Fibroblast of skin of left biceps (primary cell): ENCODE measurements at places on chromosomes 5 and 9.

DNA sequence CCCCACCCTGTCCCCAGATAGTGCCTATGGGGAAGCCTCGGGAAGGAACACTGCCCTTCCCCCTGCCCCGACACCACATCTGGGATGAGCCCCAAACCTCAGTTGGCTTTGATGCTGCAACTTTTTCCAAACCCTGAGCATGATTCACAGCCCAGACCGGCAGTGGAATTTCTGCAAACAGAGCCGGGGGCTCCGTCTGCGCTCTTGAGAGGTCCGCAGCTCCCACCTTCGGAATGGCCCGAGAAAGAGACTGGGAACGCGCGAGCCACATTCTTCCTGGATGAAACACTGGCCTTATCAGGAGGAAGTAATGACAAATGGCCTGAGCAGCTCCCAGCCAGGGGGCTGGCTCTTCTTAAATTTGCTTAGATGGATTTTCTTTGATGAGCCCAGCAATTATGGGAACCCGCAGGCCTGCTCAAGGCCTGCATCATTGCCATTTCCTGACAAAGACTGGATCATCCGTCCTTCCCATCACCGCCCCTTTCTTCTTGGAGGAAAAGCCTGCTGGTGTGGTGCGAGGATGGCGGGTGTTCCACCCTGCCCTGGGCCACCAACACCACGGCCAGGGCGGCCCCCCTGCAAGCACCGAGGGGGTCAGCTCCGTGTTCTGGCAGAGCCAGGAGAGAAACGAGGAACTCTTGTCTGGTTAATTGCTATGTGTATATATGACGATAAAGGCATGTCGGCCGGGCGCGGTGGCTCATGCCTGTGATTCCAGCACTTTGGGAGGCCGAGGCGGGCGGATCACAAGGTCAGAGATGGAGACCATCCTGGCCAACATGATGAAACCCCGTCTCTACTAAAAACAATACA, 38.8 kb upstream of the COL5A1 start:
- DNase-seq: peak; percentile 99

DNA sequence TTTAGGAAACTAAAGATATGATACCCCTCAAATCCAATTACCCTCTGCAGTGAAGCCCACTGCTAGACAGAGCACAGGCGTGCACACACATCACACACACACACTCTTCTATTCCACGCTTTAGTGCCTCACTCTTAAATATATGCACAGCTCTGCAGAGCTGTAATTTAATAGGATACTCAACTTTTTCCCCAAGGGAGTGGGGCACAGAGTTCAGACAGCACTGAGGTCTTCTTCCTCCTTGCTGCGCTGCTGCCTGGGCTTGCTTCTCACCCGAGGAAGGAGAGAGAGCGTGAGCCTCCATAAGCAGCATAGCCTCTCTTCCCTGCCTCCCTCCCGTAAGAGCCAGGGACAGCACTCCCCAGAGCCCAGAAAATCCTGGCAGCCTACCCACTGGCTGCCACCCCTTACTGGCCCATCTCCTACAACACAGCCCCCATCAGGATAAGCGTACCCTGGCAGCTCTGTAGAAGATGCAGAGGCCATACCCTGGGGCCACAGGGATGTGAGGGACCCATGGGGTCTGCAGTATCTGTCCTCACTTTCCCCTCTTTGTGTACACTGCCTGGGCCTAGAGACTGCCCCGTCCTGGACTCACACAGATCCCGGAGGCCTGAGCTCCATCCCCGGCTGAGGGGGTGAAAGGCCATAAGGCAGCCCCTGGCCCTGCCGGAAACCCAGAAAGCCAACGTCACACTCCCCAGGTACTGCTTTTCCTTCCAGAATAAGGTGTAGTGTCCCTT, 102.1 kb downstream of the C5orf15 start:
- no peak for DNase-seq

- DNase-seq: no peak
Observed at GRCh38 chr9:107805201-107805600, 315.6 kb upstream of the KLF4 start.

DNA sequence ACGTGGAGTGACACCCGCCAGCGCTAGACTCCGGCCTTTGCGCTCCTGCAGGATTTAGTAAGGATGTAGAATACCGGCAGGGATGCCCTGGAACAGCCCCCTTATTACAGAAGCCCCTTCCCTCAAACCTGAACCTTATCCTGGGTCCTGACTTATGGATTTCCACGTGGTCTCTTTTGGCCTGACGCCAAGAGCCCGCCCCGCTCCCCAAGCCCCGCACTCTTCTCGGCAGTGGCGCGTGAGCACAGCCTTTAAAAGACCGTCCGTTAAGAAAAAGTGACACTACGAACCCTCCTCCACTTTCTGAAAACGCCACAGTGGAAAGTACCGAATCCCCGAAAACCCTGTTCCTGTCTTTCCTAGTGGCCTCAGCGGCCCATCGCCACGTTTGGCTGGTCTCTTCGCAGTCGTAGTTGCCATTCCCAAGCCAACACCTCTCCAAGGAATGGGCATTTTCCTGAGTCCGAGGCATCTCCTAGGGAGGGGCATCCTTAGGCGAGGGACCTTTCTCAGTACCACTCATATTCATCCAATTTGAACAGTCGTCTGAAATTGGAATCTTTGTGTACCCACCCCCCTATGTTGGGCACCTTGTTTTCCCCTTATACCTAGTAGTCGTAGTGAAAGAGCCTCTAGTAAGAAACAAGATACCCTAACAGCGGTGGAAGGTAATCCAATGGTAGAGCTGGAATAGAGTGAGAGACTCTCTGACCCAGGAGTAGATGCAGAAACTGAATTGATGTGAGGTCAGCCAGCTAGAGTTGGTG, 732 bp upstream of the MCIDAS start:
- no peak for DNase-seq

- no peak for DNase-seq
Observed at GRCh38 chr5:178774446-178774845, 44.0 kb upstream of the ZNF354A start.

- DNase-seq: no peak
Observed at GRCh38 chr9:89848060-89849040, 243.5 kb downstream of the GADD45G start.

GRCh38 chr5:179176571-179177230, 116.5 kb downstream of the ZNF354C start:
- no peak for DNase-seq

DNA sequence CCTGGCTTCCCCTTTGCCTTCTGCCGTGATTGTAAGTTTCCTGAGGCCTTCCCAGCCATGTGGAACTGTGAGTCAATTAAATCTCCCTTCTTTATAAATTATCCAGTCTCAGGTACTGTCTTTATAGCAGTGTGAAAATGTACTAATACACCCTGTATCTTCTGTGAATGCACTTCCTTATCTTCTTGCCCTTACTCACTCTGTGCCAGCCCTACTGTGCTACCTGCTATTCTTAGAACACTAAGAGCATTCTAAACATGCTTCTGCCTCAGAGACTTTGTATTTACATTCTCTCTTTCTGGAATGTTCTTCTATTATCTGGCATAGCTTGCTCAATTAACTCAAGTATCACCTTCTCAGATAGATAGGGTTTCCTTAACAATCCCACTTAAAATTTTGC, 164.4 kb upstream of the EDIL3 start:
- DNase-seq: no peak

DNA sequence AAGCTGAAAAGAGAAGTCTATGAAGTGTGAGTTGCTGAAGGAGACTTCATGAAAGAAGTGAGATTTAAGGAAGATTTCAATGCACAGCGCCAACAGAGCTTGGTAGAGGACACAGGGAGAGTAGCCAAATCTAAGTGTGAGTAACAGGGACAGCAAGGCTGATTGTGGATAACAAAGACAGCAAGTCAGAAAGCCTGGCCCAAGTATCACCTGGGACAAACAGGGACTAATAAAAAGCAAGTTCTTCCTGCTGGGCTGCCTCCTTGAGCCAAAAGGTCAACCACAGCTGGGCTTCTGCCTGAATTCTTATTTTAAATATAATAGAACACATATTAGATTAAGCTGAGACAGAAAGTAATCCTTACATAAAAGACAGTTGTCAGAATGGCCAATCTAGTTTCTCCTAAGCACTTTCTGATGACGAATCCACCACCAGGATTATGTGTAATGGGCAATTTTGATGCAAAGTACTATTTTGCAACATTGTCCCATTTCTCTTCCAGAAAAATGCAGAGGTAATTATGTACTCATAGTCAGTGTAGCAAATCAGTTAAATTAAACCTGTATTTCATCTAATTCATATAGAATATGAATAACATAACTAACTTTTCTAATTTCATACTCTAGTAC, 73.8 kb downstream of the MAPKAP1 start:
- no peak for DNase-seq

DNA sequence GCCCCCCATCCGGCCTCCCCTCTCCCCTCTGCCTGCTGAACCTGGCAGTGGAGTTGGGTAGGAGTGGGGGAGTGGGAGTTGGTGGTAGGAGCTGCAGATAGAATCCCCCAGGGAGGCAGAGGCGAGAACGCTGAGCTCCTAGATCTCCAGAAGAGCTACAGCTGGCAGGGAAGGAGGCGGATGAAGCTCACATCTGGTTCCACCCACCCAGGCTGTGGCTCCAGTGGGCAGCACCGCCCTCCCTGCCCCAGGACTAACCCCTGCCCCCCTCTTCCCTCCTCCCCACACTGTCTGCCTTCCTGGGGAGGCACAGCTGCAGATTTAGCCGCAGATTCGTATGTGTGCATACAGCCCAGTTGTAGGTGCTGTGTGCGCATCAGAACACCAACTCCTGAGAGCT, 34.2 kb downstream of the C9orf50 start:
- DNase-seq: no peak

- DNase-seq: peak; percentile 84
Observed at GRCh38 chr5:39547553-39548154, 122.9 kb upstream of the DAB2 start.

- DNase-seq: peak; percentile 60
Observed at GRCh38 chr5:59873113-59873512, 20.4 kb downstream of the PDE4D start.

DNA sequence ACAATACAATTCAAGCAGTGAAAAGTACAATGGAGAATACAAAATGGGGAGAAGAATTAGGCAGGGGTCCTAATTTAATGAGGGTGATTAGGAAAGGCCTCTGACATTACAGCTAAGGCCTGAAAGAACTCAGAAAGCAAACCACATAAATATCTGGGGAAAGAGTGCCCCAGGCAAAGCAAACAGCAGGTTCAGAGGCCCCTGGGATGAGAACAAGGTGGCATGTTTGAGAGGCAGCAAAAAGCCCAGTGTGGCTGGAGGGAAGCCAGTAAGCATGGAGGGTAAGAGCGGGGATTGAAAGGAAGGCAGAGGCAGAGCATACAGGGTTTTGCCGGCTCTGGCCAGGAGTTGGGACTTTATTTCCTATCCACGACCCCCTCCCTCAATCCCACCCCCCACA, 33.4 kb upstream of the VDAC1 start:
- no peak for DNase-seq

DNA sequence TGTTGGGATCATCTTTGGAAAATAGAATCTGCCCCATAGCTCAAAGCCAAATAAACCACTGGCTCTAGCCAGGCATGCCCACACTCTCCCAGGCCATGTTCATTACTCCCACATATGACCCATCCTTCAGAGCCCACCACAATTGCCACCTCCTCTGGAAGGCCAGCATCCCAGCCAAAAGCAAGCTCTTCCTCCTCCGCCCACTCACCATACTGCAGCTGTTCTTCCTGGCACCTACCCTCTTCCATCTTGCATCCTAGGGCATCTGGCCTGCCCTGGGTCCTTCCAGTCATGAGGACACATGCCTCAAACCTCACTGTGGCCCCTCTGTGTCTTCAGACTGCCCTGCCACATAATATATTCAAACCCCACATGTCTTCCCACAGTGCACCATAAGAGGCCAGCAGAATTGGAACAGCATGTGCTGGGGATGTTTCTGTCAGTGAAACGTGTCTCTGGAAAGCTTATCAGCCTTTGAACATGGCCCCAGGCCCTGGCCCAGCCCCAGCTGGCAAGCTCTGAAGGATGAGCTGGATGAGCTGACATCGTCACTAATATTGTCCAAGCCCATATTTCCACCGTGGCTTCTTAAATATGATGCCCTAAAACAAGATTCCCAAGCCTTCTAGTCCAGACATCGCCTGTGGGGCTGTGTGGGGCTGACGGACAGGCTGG, 230.8 kb downstream of the AGTPBP1 start:
- DNase-seq: no peak

GRCh38 chr5:172951371-172952033, 7.7 kb upstream of the RPL26L1 start:
- no peak for DNase-seq

DNA sequence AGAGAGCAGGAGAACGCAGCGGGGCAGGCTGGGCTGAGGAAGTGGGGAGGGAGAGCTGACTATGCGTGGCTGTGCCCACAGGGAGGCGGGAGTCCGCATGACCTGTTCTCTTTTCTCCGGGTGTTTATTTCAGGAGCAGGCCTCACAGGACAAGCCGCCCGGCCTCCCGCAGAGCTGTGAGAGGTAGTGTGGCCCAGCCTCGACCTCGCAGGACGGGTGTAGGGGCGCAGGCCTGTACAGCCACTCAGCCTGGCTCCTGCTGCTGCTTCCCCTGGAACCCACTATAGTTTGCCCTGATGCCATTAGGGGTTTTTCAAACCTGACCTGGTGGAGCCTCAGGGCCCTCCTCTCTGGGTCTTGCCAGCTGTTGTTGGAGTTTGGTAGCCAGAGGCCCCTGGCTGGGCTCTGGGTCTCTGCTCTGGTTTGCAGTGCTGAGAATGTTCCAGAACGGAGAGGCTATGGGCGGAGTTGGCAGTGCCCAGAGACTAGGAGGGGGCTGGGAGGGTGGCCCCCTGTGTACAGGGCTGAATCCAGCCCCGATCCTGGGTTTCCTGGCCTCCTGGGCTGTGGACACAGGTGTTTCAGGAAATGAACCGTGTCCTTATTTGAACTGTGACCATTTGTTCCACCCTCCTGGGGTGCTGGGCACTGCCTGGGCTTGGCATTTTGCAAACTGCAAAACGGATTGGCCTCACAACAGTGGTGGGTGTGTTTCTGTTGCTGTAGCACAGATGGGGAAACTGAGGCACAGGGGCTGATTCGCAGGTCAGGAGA, 78.8 kb downstream of the WNK2 start:
- DNase-seq: no peak
